SK-N-SH (cell line): ENCODE measurements at places on chromosomes 3 and 15.

DNA sequence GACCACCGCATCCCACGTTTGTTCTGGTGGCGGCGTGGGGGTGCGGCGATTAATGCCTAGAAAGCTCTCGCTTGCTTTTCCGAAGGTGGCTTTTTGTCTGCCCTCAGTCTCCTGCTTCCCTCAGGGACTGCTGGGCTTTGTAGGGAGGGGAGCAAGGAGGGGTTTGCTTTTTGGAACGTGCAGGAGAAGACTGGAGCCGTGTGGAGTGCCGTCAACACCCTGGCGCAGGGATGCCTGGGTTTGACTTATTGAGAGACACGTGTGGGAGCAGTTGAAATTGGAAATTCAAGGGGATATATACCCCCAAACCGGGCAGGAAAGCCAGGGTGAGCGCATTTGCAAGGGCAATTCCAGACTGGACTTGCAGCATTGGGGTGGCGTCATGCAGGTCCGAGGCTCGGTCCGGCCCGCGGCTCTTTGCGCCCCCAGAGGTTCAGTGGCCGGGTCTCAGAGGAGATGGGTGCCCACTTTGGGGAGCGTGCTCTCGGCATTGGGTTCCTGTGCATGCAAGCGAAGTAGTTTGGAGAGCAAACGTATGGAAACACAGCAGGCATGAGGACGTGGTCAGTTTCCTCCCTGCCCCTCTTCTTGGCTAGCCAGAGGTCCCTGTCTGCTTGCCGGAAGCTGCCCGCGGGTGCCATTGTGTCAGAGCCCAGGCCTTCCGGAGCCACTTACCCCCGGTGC lies 2.1 kb downstream of the EPHB1 start:
- DNase-seq, result peak; percentile 34

- DNase-seq, result no peak
These were observed 292.3 kb downstream of the TIGIT start for GRCh38 chr3:114586119-114586518.

DNA sequence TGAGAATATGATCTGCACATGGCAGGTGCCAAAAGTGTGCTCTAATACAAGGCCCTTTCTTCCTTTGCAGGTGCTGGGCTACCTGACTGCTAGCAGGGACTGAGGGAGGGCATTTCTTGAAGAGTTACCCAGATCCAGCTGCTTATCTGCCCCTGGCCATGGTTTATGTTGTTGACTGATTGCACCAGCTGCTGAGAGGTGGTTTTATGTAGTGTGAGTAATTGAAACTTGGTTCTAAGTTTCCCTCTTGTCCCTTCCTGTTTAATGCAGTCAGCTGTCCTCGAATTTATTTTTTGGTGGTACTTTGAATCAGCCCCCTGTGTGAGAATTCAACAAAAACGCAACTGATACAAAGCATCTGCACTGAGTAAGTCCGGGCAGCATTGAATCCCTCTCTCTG lies 288.3 kb upstream of the C2CD4B start:
- no peak for DNase-seq

GRCh38 chr3:168001244-168001643 lies 94.5 kb downstream of the GOLIM4 start:
- DNase-seq, result no peak

- DNase-seq, result no peak
These were observed 37.6 kb upstream of the BNC1 start for GRCh38 chr15:83322061-83322460.

DNA sequence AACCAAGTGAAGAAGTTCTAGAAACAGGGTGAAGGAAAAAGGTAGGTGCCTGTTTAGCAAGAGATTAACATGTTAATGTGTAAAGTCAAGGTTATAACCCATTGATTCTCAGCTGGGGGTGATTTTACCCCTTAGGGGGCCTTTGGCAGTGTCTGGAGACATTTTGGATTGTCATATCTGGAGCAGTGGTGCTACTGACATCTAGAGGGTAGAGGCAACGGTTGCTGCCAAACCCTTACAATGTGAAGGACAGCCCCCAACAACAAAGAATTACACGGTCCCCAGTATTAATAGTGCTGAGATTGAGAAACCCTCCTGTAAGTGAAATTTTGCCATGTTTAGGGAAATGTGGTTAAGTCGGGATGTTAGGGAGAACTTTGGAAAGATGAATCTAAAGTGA lies 74.7 kb downstream of the CRYBG3 start:
- no peak for DNase-seq

DNA sequence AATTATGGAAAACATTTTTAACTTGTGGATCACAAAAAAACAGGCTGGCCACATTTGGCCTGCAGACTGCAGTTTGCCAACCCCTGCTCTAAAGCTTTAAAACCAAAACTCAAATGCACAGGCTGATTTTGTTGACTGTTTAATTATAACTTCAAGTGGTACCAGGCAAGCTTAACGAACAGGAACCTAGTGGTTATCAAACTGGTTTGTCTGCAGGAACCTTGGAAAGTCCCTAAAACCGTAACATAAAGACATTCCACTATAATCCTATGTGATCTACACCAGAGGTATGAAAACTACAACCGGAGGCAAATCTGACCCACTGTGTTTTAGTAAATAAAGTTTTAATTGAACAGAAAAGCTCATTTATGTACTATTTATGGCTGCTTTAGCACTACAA lies 52.4 kb downstream of the TBL1XR1 start:
- no peak for DNase-seq

- DNase-seq, result no peak
These were observed 69.5 kb downstream of the TIPARP start for GRCh38 chr3:156743859-156744258.

- no peak for DNase-seq
These were observed 535 bp downstream of the MCTP2 start for GRCh38 chr15:94231723-94232468.

GRCh38 chr3:23017801-23018200 lies 185.3 kb upstream of the UBE2E2 start:
- DNase-seq, result no peak

DNA sequence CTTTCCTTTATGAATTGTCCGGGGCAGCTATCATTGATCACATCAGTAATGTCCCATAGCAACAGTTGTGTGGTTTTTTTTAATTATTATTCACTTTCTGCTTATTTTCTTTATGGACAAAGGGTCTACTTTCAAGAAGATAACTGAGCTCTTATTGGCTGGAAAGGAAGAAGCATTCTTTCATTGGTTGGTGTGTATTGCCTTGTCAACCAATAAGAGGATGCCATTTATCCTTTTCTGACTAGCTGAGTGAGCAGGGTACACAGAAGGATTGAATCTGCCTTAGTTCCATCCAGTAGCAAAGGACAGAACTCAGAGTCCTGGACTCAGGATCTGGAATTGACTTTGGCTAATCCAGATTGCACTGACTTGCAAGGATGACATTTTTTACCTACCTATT lies 13.2 kb upstream of the AEN start:
- no peak for DNase-seq

GRCh38 chr15:42772144-42772543 lies 35.2 kb upstream of the CDAN1 start:
- DNase-seq, result no peak

DNA sequence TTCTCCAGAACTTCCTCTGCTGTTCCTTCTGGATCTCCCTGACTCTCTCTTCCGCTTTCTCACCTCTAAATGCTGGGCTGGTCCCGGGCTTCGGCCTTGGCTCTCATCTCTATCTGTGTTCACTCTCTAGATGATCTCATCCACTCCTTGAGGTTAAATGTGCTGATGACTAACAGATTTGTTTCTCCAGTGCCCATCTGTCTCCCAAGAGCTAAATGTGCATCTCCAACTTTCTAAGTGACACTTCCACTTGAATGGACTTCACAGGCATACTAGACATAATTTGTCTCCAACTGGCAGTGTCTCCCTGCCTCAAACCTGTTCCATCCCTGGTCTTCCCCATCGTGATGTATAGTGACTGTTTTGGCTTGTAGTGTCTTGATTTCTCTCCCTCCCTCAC lies 95.3 kb downstream of the ITPR1 start:
- no peak for DNase-seq

- no peak for DNase-seq
These were observed 26.0 kb upstream of the PEX5L start for GRCh38 chr3:180062771-180063170.

DNA sequence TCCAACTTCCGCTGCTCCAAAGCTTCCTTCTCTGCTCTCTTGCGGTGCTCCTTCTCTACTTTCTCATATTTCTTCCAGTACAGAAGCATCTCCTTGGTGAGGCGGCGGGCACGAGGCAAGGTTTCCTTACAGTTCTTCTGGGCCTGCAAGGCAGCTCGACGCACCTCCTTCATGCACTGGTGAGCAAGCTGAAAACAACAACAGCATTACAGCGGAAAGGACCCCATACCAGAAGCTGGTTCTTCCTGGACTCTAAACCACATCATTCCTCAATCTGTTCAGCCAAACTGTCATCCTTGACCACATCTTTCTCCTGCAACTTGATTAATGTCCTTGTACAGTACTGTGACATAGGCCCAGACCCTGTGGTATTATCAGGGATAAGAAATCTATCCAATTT lies 36.4 kb downstream of the INO80 start:
- DNase-seq, result no peak

GRCh38 chr15:64029110-64029509 lies 17.2 kb downstream of the DAPK2 start:
- no peak for DNase-seq
